LHCN-M2 (cell line): ENCODE measurements at places on chromosomes 12 and 14. TPM values are rescaled to one million over a fixed set of nuclear protein-coding genes. Genes with fewer than 3 reads are reported as not detected.

GRCh38 chr12:121579190-121579791 lies 1.5 kb downstream of the KDM2B start:
- peak; percentile 36 for DNase-seq

DNA sequence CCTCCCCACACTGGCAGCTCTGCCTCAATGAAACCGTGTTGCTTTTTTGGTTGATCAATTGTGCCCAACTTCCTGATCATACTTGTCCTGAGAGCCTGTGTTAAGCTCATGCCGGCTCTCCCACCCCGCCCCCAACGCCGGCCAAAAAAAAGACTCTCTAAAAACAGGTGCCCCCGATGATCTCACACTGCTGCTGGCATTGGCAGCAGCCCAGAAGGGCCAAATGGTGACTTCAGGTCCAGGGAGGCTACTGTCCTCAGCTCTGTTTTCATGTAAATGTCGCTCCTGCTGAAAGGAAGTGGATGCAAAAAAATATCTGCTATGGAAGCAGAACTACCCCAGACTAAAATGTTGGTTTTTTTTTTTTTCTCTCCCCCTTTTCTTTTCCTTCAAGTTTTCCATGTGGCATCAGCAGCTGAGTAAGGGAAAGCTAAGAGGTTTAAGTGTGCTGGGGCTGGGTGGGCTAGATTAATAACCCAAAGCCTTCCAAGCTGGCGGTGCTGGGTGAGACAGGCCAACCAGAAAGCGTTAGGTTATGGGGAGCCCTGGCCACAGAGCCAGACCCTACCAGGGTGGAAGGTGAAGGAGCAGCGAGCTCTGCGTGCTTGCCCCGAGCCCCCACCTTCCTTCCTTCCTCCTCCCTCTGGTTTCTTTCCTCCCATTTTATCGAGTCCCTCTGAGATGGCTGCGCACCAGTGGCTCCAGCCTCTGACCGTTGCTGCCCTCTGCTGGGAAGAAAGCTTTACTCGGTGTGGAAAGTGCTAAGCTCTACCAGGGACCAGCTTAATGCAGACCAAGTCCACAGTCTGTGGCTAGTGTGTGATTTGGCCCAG lies 396.1 kb downstream of the NRXN3 start:
- peak; percentile 58 for DNase-seq

GRCh38 chr12:48061938-48062719 lies 43.8 kb downstream of the SENP1 start:
- no peak for DNase-seq

GRCh38 chr12:53999559-54000115 lies 324 bp upstream of the HOXC9 start:
- peak; percentile 86 for DNase-seq

GRCh38 chr12:128693115-128693514 lies 130.6 kb downstream of the SLC15A4 start:
- no peak for DNase-seq

DNA sequence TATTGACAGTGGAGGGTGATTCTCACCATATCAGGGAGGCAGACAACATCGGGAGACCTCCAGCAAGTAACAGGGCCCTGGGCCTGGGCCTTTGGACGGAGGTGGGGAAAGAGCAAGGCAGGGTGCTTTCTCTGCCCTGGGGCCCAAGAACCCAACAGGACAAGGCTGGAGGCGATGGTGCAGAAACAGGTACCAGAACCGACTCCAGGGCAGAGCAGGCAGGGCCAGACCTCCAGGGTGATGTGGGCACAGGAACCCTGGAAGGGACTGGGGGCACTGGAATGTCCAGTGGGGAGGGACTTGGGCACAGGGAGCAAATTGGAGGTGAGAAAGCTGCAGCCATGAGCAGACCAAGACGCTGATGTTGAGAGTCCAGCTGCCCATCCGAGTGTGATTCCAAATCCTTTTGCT lies 44.4 kb downstream of the PRMT8 start:
- DNase-seq = no peak

DNA sequence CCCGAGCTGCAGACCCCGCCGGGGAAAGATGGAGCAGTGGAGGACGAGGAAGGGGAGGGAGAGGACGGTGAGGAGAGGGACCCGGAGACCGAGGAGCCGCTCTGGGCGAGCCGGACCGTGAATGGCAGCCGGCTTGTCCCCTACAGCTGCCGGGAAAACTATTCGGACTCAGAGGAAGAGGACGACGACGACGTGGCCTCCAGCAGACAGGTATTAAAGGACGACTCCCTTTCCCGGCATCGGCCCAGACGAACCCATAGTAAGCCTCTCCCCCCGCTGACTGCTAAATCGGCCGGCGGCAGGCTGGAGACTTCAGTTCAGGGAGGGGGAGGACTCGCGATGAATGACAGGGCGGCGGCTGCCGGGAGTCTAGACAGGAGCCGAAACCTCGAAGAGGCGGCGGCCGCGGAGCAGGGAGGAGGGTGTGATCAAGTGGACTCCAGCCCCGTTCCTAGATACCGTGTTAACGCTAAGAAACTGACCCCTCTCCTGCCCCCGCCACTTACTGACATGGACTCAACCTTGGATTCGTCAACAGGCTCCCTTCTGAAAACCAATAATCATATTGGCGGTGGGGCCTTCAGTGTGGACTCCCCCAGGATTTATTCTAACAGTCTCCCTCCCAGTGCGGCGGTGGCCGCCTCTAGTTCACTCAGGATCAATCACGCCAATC lies 962 bp downstream of the LEMD3 start:
- peak; percentile 50 for DNase-seq

DNA sequence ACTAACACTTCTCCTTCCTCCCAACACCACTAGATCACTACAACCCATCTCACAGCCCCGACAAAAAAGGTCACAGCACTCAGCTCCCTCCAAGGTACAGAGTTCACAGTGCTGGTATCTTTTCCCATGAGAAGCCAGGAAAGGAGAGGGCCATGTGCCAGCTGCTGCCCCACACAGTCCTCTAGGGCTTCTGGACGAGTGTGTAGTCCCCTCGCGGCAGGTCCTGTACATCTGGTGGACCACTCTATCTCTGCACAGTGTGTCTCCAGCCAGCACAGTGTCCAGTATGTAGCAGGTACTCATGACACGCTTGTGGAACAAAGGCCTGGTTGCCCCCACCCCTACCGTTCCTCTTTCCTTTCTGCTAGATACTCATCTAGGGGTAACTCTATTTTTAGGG lies 134.4 kb upstream of the FOXN3 start:
- no peak for DNase-seq

- no peak for DNase-seq
Observed at GRCh38 chr14:64692189-64692985, 11.8 kb upstream of the PLEKHG3 start.

DNA sequence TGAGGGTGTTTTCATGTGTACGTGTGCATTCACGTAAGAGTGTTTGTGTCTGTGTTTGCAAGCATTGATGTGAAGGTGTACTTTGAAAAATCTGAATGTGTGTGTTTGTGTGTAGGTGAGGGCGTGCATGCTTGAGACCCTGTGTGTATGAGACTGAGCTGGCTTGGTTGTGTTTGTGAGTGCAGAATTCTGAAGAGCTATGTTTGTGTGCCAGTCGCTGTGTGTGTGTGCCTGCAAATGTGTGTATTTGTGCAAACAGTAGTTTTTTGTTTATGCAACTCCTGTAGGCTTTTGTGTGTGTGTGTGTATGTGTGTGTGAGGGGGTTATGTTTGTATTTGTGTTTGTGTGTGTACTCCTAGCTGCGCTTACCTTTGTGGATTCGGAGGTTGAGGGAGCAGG lies 1.7 kb upstream of the LHX5 start:
- no peak for DNase-seq

DNA sequence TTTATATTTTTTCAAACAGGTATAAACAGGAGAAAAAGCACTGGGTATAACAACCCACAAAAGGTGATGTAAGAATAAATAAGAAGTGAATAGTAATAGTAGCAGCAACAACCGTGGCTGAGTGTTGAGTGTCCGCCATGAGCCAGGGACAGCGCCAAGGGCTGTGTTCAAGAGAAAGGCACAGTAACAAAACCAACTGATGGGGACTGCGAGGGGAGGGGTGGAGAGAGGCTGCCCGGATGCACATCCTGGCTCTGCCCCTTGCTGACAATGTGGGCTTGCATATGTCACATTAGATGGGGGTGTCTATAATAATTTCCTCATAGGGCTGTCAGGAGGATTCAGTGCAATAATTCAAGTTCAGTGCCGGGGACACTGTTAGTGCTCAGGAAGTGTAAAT lies 912.4 kb downstream of the VRK1 start:
- no peak for DNase-seq

DNA sequence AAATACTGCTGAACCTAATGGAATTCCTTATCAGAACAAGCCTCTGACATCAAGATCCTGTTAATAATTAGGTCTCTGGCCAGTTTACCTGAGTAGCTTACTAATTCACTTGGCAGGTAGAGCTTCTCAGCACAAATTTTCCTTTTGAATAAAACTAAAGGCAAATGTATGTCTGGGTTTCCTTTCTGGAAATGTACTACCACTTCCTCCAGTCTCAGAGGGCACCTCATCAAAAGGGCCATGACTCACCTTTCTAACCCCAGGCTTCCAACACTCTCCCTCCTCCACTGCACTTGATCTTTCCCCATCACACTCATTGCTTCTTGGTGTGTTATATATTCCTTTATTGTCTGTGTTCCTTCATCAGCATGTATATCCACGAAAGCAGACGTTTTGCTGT lies 90.5 kb downstream of the SLC2A13 start:
- DNase-seq = no peak

DNA sequence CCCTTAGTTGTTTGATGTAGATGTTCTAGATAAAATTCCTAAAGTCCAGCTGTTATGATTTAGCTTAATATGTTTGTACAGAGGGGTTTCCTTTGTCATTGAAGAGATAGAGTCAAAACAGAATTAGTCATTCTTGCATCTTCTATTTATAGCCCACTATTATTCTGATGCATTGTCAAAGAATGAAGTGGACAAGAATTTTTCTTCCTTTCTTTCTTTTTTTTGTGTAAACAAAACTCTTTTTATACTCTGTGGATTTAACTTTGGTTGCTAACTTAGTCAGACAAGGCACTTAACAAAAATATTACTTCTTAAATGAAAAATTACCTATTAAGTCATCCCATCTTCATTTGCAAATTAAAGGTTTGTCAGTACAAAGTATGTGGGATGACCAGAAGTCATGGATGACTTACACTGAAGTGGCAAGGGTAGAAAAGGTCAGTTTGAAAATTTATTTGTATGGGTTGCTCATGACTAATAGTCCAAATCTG lies 215.6 kb upstream of the DDHD1 start:
- DNase-seq = peak; percentile 77

DNA sequence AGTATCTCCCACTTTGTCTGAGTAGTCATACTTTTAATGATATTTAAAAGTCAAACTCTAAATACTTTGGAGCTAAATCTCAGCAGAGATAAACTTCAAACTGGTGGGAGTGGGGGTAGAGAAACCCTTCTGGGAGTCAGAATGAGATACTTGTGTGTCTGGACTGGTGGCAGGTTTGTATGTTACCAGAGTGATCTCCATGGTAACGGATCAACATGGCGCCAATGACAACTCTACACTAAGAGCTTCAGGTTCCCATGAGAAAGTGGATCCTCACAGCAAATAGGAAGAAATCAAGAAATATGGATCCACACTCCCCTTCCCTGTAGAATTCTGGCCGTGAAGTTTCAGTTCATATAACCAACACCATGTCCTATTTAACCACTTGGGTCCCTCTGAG lies 121.9 kb downstream of the ETV6 start:
- peak; percentile 22 for DNase-seq

DNA sequence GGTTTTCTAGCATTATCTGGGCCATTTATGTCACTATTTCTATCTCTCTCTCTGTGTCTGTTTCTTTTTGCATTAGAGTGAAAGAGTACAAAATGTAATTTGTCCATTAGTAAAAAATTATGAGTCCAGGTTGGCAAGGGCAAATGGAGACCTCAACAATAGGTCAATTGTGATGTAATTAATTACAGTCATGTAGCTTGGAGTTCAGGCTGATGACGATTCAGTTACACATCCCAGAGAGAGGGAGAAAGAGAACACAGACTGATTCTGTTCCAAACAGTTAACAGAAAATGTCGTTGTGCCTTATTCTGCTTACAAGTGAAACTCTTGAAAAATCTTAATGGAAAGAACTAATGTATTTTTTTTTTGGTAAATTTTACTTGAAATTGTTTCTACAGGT lies 83.3 kb downstream of the ATXN7L3B start:
- DNase-seq = no peak

- no peak for DNase-seq
Observed at GRCh38 chr12:27974735-27975221, 2.2 kb upstream of the PTHLH start.

- no peak for DNase-seq
Observed at GRCh38 chr14:61636291-61636690, 59.0 kb upstream of the HIF1A start.

VWF gene
- total RNA-seq = under 0.01 and 0.06 TPM in 2 replicates

PTPRR gene
- total RNA-seq = 0.19 and 1.4 TPM in 2 replicates

PPP1R36 gene
- total RNA-seq = 0.58 and 1.1 TPM in 2 replicates

DCN gene
- 447 and 478 TPM in 2 replicates for total RNA-seq
